ENCODE measurements at places on chromosomes 4 and X.

GRCh38 chrX:150581093-150581775 lies 12.8 kb downstream of the MTM1 start:
- peak; percentile 32 for DNase-seq

DNA sequence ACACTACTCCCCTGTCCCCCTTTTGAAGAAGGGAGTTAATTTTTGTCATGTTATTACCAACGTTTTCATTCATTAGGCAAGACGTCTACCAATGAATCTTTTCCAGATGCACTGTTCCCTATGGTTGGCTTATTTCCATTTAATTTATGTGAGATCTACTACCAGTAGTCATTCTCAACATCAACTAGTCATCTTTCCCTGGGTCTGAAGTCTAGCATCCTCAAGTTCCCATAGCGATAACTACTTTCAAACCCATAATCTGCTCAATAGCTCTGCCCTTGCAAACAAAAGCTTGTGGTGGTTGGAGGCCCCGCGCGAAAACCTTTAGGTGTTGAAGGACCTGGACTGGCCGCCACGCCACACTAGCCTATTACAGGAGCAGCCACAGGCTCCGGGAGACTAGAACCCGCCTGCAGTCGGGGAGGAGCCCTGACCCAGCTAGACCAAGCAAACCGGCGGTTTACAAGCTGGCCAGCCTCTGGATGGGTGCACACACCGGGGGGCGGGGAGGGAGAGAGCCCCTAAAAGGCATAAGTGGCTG lies 746 bp downstream of the PPAT start:
- no peak for DNase-seq

DNA sequence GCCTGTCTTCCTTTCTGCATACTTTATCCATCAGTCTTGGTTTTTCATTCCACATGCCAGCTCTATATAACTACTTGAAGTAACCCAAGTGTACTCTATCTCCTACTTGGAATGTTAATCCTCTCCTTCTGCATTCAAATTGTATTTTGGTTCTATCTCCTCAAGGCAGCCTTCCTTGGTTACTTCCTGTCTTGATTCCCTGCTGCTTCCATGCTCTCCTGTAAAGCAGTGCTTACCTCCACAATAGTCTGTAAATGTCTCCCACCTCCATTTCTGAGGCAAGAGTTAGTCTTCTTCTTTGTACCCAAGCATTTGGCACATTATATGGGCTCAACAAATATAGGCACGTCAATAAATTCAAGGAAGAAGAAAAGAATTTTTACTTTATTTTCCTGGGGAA lies 298.4 kb downstream of the ARHGAP24 start:
- DNase-seq: no peak

DNA sequence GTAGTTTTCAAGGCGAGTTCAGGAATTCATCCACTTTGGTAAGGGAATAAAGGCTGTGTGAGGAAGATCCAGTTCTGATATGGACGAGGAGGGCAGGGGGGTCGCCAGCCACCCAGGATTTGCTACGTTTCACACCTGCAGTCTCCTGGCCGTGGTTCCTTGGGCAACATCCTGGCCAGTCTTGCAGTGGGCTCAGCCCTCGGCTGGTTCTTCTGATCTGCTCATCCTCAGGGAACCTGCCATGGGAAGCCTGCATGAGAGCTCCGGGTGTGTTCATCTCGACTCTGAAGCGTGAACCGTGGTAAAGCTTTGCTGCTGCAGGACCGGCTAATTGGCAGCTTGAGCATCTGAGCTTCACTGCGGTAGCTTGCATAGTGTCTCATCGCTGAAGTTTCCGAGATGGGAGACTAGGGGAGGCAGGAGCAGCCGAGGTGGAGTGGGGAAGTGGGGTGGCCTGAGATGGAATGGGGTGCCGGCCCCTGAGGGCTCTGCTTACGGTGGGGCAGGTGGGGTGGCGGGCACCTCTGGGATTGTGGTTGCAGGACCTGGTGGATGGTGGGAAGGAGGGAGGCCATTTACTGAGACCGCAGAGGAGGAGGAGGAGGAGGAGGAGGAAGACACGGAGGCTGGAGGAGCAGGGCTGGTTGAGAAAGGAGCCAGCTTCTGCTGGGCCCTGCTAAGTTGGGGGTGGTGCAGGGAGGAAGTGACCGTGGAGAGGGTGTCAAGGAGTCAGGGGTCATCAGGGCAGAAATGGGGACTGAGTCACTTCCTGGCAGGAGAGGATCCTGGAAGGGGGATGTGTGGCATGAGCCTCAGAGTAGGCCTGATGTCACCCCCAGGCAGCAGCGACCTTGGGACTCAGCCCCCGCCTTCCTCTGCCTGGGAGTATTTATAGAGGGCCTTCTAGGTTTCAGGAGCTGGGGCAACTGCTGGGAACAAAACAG lies 213.1 kb upstream of the PSAPL1 start:
- no peak for DNase-seq

- no peak for DNase-seq
Observed at GRCh38 chr4:6634746-6635145, 5.7 kb upstream of the MRFAP1 start.

- DNase-seq: no peak
Observed at GRCh38 chrX:149871940-149872339, 9.0 kb upstream of the MAGEA8 start.

- no peak for DNase-seq
Observed at GRCh38 chr4:149896432-149896831, 80.8 kb upstream of the IQCM start.

DNA sequence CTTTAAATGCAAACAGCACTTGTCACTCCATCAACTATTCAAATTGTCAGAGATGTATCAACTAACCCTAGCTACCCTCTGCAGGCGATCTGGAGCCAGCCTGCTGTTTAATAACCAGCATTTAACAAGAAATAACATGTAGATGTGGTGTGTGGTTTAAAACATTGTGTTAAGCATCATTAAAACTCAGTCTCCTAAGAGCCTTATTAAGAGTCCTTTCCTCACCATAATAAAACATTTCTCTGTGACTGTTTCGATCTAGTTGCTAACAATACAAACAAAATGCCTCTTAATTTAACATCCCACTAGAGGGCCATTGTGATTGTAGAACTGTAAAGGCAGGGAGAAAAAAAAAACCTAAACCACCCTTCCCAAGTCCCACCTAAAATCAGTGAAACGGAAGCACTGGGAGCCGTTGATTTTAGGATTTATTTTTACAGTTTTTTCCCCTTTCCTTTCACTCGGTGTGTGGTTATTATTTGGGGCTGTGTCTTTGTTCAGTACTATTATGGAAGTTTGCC lies 708.6 kb downstream of the C4orf33 start:
- no peak for DNase-seq

DNA sequence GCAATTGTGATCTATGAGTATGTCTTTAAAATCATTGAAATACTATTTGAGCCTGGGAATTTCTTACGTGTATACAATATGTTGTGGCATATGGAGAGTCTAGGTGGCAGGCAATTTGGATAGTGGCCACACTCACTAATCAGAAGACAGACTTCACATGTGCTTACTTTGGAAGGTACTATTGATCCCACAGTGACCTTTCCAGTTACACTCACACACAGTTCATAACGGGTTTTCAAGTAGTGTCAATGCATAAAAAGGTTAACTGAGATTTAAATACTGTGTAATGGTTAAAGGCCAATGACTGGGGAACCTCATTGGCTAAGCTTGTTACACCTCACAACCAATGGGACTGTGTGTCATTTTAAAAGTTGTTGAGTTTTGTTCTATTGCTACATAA lies 783.2 kb downstream of the RPA4 start:
- no peak for DNase-seq

GRCh38 chrX:110421500-110422455 lies 63.1 kb downstream of the RTL9 start:
- DNase-seq: no peak

All from AG04450 (cell line).